Activated naive CD4-positive, alpha-beta T cell treated with anti-CD3 and anti-CD28 coated beads, Interleukin-2, amount 50 U/mL, for 16 hours (primary cell): ENCODE measurements at places on chromosomes 2 and 18.

- no peak for DNase-seq
These were observed 343.3 kb downstream of the INSIG2 start for GRCh38 chr2:118431586-118431985.

DNA sequence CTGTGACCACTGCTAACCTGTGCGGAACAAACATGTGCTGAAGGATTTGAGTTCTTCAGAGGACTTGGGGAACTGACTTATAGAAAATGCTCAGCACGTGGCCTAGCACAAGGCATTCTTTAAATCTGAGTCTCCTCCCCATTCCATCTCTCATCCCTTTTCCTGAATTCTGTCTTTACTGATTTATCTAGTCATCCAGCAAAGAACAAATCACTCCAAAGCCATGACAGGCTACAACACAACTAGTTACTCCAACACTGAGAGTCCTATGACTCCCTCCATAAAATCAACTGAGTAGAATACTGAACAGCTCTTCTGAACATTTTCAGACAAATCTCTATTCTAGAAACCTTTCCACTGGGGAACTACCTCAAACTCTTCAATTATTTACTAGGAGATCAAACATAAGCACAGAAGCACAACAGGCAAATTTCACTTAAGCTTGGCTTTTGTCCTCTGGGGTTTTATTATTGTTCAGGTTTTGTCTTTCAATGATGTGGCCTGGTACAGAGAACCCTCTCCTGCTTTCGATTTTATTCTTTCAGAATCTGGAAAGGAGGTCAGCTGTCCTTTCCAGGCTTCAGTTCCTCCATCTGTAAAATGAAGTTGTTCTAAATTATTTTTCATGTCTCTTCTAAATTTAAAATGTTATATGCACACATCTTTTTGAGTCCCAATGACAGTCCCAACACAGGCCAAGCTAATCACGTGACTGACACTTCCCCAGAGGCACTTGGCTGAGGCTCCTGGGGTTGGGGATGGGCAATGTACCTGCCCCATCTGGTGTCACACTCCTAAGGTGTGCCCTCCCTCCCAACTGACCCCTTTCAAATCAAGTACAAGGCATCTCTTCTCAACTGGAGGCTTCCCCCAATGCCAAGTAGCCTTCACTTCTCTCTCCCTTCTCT lies 31.8 kb downstream of the RNU4ATAC start:
- no peak for DNase-seq

GRCh38 chr2:232454630-232455029 lies 1.3 kb upstream of the ALPI start:
- DNase-seq = no peak

DNA sequence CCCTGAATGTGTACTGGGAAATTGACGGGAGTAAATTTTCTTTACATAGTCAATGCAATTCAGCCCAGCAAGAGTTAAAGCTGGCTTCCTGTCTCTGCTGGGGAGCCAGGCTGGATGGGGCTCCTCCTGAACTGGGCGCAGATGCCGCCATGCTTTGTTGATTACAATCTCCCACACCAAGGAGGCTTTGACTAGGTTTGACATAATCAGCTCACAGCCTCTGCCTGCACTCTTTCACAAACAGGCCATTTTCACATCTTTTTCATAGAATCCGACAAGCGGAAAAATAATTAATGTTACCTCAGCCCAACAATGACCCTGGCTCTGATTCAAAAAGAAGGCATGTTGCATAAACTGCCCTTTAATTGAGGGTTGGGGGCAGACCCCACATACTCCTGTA lies 54.3 kb downstream of the FOXI3 start:
- no peak for DNase-seq
